ENCODE measurements at places on chromosomes 12 and 14.

DNA sequence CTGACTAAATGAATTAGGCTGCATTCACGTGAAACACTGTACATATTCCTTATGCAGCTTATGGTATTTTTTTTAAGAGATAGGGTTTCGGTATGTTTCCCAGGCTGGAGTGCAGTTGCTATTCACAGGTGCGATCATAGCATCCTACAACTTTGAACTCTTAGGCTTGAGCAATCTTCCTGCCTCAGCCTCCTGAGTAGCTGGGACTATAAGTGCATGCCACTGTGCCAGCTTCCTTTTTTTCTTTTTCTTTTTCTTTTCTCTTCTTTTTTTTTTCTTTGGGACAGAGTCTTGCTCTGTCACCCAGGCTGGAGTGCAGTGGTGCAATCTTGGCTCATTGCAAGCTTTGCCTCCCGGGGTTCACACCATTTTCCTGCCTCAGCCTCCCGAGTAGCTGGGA lies 35.8 kb upstream of the SPPL3 start:
- DNase-seq: no peak

- no peak for DNase-seq
These were observed 5.0 kb upstream of the GAPDH start for GRCh38 chr12:6529291-6529737.

- no peak for DNase-seq
These were observed 11.7 kb upstream of the CACNA2D4 start for GRCh38 chr12:1929985-1930802.

GRCh38 chr12:71582925-71583324 lies 80.7 kb downstream of the ZFC3H1 start:
- no peak for DNase-seq

DNA sequence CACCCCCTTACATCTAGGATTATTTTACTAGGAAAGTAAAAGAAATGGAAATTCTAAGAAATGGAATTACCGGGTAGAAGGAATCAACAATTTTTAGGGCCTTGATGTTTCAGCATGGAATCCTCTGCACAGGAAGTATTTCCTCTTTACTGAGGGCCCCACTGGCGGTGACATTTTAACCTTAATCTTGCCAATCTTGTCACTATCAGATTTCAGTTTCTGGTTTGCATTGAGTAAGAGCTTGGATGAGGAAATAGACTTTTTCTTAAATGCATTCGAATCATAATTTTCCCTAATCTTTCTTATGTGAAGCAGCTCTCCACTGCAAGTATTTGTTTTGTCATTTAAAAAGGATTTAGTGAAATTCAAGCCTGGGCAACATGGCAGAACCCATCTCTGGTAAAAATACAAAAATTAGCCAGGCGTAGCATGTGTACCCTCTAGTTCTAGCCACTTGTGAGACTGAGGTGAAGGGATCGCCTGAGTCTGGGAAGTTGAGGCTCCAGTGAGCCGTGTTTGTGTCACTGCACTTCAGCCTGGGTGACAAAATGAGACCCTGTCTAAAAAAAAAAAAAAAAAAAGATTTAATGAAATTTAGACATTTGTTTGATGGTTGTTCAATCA lies 40.7 kb downstream of the TPCN1 start:
- no peak for DNase-seq

DNA sequence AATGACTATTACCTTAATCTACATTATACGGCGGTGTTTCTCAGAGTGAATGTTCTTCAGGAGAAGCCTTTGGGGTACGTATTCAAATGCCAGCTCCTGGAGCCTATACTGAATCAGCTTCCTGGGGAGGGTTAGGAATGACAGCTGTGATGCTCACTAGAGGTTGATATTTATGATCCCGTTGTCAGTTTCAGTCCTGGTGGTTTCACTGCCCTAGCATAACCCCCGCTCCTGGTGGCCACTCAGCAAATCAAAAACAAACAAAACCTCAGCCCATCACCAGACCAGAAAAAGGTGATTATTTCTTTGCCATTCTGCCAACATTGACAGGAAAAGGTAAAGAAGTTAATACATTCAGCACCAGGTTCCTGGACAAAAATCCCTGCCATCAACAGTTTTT lies 136.5 kb upstream of the CRY1 start:
- DNase-seq: no peak

DNA sequence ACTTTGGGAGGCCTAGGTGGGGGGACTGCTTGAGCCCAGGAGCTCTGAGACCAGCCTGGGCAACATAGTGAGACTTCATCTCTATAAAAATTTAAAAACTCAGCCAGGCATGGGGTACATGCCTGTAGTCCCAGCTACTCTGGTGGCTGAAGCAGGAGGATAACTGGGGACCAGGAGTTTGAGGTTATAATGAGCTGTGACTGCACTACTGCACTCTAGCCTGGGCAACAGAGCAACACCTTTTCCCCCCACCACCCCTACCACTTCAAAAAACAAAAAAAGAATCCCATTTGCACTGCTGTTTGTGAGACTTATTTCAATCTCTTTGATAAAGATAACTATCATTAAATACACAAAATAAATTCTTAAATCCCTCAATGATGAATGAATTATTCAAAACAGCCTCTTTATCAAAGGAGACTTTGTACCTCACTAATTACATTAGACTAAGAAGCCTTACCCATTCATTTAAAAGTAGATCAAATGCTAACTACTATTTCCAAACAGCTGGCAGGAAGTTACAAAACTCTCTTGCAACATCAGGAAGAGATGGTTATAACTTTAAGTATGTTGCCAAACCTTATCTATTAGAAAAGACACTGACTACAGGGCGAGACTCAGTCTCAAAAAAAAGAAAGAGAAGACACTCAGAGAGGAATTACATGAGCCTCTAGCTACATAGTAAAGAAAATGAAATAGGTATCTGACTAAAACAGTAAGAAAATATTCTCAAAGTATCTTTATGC lies 14.7 kb downstream of the BLTP3B start:
- no peak for DNase-seq

DNA sequence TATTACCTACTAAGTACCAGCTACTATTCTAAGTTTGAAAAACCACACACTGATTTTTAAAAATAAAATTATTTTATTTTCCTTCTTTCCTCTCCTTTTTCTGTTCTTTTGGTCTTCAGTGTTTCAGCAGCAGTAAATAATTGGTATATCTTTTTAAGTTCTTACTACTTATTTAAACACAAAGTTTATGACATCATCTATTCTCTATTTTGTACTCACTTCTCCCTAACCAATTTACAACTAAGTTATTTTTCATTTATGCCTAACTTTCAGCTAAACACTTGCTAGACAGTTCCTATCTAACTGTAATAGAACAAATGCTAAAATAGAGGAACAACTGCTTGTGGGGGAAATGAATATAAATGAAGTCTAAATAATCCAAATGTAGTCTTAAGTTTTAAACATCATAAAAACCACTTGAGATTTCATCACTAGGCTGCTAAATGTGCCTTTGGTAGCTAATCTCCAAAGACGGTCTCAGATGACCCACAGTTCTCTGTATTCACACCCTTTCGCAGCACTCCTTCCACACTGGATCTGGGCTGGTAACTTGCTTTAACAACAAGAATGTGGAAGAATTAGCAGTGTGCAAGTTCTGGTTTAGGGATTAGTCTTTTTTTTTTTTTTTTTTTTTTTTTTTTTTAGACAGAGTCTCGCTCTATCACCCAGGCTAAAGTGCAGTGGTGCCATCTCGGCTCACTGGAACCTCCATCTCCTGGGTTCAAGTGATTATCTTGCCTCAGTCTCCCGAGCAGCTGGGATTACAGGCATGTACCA lies 41.0 kb downstream of the TFCP2 start:
- DNase-seq: no peak

DNA sequence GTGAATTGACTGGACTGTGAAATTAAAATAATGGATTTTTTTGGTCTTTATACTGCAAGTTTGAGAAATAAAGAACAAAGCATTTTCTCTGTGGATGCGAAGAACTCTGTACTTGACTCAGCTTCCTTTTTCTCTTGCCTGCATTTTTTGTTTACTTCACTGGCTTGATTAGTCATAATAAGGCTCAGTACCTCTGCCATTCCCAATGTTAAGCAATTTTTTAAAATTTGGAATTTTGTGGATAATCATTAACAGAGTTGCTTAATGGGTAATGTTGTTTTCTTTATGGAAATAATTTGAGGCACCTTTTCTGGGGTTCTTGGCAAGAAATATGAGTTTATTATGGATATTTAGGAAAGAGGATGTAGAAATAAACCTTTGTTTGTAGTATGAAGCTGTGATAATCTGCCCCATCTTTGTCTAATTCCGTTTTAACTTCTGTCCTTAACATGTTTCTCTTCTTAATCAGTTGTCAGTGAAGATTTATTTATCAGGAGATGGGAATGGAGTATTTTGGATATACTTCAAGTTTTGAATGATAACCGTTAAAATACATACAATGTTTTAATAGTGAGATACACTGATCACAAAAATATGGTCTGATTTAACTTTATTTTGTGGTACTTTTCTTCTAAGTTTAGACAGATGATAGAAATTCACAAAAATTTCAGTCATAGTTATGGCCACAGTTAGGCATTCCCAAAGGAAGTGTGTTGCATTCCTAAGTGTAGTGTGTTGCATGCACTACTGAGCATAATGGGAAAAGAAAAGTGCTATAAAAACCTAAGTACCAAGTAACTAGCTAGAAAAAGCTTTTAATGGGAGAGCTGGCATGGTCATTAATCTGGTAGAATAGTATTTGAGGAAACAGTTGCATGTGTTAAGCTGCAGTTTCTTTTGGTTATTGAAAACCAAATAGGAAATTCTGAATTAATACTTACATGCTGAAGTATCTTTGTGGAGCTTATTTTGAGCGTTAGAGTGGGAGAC lies 27.7 kb downstream of the WNK1 start:
- no peak for DNase-seq

DNA sequence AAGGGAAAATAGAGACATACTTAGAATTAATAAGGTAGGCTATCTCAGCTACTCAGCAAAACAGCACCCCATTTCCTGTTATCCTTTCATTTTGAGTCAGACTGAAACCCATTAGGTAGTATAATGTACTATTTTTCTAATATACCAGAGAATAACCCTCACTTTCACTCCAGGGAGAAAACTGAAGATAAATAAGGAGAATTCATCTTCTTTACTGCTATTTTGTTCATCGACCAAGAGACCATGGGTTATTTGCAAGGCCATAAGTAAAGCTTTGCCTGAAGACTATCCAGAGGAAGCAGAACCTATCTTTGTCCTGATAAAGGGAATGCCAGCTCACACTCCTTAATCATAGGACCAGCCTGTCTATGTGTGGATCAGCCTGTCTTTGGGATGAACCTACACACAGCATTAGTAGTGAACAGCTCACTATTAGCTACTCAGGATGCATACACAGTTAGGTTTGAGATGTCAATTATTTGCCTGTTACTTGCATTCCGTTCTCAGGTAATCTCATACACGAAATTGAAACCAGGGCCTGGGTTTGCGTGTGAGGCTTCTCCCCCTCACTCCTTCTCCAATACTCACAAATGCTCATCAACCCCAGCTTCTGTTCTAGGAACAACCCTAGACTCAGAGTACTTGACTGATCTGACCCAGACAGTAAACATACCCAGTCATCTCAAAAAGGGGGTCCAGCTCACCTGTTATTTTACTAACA lies 124.4 kb downstream of the DAD1 start:
- no peak for DNase-seq

- no peak for DNase-seq
These were observed 47.9 kb downstream of the TMEM117 start for GRCh38 chr12:43883748-43884147.

DNA sequence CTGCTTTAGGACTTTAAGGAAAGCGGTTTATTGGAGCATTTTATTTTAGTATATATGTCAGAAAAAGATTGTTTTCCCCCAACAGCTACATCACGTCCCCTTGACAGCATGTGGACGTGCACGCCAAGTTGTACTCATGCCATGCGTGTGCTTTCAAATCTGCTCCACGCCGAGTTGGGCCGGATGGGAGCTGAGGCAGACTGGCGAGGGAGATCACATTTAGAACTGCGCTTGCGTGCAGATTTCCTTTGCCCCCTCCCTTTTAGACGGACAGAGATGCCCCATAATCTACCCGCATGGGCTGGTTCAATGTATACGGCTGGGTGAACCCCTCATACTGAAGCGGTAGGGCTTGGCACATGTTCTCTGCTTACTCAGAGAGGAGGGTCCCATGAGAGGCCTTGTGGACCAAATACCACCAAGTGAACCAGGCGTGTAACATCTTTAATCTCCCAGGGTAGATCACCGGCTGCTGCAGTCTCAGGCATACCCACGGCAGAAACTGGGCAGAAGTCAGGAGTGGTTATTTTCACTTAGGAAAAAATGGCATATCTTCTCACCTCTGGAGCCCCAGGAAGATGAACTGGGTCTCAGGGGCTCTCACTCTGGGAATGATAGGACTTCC lies 92.1 kb downstream of the ESR2 start:
- no peak for DNase-seq

DNA sequence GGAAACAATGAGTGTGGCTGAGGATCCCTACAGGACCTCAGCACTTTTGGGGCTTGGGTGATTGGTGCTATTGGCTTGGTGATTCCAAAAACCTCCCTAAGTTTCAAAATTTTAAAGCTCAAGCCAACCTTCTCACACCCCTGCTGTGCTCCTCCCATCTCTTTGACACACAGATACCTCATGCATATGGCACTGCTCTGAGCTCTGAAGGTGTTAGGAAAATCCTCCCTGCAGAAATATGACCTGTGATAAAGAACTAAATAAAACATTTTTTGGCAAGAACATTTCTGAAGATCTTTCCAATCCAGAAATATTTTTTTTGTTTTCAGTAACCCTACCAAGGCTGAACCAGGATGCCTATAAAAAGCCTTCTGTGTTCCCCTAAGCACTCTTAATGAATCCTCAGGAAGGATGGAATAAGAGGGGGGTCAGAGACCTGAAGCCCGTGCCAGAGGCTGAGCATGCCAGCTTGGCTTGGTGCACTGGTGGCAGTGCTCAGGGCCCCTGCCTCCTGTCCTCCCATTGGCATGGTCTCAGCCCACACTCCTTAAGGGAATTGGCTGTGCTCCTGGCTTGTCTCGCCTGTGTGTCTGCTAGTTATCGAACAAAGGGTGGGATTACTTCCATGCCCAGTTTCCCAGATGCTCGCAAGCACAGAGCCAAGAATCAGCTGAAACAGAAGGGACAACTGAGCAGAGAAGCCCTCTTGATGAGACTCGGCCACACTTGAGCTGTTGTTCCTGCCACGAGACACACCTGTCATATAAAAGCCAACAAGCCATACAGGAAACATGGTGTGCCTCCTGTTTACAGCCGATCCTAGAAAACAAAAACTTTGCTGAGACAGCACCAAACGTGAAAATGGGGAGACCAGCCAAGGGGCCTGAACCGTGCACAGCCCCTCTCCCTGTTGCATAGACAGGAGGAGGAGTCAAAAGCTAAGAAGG lies 132.7 kb upstream of the EEA1 start:
- DNase-seq: no peak

DNA sequence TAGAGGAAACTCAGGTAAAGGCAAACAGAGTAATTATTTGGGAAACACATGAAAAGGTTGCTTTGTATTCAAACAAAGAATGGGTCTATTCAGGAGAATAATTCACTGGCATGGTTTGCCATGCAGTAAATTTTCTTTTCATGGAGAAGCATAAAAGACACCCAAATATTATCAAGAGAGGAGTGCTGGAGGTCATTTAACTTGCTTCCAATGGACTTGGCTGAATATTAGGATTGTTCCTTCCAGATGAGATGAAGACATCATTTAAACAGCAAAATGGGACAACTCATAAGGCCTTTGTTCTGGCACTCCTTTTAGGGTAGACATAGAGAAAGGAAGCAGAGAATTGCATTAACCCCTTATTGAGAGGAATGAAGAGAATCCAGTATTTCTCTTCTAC lies 38.7 kb downstream of the WIF1 start:
- no peak for DNase-seq

Data from RKO (cell line).